ENCODE measurements at places on chromosomes 5 and 9.

DNA sequence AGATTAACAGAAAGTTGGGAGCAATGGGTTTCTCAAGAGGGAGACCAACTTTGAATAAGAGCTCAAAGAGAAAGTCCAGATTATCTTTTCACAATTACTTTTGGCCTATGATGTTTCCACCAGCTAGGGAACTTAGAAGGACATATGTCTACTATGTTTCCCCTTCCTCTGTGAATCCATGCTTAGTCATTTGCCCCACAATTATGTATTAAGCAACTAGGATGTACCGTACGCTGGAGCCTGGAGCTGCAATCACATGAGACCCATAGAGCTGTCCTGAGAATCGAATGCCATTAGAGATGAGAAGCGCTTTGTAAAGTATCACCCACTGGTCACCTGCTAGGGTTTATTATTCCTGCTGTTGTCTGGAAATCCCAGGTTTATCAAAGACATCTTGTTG is 78.8 kb downstream of the PDE6A start:
- DNase-seq: no peak

DNA sequence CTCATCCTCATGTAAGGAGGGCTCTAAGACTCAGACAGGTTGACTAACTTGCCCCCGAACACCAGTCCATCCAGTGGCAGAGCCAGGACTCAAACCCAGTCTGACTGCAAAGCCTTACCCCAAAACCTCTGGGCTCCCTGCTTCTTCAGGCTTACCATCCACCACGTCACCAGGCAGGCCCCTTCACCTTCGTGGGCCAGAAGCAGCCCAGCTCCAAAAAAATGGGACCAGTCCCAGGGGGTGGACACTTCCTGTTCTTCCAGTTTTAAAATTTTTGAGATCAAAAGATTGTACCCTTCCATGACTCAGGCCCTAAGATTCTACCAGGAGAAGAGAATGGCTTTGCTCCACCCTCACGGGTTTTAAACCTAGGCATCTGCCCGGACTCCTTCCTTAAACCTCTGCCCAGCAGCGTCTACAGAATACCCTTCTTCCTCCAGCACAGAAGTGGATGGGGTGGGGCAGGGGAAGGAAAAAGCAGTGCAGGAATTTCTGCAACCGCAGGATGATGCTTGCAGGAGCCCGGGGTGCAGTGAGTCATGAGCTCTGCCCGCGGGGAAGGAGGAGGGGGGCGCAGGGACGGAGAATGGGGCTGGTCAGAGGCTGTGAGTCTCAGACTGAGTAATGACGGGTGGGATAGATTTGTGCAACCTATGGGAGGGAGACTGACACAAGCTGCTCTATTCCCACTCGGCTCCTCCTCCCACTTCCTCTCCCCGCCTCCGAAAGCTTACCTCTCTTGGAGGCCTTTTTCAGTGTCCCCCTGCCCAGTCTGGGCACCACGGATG is 50.4 kb upstream of the STXBP1 start:
- no peak for DNase-seq

DNA sequence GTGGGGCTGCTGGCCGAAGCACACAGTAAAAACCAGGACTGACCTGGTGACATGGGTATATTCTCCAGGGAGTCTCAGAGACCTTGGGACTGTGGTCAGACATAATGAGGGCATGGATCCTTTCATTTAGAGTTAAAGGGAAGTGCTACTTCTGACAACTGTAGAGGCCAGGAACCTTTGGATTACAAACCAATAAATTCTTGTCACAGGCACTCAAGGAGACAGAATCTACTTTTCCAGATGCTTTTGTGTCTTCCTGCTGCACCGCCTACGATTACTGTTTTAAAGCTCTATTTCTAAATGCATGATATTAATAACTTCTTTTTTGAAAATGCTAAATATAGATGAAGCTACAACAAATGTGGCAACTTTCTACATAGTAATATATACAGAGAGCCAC is 106.5 kb upstream of the LPAR1 start:
- DNase-seq: no peak

GRCh38 chr9:79708541-79708940 is 136.8 kb downstream of the TLE4 start:
- no peak for DNase-seq

- no peak for DNase-seq
Observed at GRCh38 chr9:135120249-135120648, 32.8 kb downstream of the OLFM1 start.

- no peak for DNase-seq
Observed at GRCh38 chr5:111707630-111708164, 49.3 kb downstream of the NREP start.

DNA sequence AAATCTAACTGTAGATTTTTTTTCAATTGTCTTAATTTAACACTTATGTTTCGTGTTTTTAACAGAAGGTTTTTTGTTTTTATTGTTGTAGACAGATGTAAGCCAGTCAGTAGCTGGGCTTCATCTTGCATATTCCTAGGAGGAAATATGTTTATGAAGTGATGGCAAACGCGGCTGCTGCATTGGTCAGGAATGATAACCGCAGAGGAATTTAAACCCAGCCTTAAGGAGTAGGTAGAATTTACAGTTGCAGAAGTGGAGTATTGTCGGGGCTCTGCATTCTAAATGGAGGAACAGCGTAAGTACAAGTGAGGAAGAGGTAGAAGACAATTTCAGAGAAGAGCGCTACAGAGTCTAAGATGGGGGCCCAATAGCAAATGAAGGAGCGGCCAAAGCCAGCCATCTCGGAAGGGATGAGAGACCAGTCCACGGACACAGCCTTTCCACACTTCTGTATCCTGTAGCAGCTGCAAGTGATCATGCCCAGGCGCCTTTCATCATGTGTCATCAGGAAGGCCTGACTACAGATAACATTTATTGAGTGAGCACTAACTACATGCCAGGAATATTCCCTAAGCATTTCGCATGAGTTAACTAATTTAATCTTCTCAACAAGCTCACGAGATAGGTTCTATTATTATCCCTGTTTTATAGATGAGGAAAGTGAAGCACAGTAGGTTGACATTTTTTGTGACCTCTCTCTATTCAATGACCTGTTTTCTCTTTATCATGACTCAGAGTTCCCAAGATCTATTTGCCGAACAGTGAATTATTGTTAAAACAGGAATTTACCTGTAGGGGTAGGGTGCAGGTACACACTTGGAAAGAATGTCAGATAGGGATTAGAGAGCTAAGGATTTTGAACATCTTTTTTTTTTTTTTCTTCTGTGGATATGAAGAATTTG is 38.1 kb downstream of the CMYA5 start:
- no peak for DNase-seq

DNA sequence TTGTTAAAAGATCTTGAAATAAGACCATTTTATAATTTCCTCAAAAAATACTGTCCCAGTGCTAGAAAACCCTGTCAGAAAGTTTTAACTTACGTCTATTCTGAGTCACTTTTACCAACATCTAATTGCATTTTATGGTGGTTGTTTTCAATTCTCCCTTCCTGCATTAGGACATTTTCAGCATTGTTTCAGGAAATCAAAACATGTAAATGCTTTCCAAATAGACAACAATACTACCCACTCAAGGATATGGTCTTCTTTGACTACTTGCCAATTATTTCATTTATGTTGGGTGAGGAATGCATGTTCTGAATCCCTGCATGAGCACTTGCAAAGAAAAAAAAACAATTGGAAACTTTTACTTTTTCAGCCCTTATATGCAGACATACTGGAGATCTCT is 284.6 kb upstream of the PDE4D start:
- no peak for DNase-seq

- DNase-seq: no peak
Observed at GRCh38 chr5:16736158-16736995, 119.6 kb upstream of the RETREG1 start.

GRCh38 chr5:78809444-78809843 is 160.9 kb upstream of the LHFPL2 start:
- DNase-seq: no peak

DNA sequence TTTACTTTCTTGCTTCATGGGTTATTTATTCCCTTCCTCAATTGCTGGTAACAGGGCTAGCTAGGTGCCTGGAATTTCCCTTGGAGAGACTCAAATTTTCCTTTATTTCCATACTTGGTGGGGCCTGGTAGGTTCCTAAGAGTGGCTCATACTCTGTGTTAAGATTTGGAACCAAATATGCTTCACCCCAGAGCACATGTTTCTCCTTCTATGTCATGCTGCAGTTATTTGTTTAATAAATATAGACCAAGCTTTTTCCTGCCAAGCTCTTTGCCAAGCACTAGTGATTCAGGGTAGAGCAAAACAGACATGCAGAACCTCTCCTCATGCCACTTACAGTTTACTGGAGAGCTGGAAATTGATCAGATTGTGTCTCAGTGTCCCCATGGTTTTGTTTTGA is 290.3 kb upstream of the SGCD start:
- DNase-seq: no peak

DNA sequence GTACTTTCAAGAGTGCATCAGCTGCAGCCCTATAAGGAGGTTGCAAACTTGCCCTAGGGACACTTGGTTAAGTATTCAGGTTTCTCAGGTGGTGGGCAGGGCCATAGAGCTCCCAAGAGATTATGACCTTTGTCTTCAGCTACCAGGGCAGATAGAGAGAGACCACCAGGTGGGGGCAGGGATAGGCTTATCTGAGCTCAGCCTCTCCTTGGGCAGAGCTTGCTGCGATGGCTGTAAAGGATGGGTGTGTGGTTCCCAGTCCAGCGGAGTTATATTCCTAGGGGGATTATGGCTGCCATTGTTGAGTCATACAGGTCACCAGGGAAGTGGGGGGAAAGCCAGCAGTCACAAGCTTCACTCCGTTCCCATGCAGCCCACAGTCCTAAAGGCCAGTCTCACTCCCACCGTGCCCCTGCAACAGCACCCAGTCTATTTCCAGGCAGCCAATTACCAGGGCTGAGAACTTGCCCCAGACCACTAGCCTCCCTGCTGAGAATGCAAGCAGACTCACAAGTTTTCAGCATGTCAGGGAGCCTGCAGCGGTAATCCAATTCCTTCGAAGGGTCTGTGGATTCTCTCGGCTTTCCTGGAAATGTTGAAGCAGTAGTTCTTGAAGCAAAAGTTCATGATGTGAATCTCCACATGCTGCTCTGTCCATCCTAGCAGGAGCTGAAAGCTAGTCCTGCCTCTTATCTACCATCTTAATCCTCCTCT is 151.5 kb downstream of the SLC12A2 start:
- no peak for DNase-seq

DNA sequence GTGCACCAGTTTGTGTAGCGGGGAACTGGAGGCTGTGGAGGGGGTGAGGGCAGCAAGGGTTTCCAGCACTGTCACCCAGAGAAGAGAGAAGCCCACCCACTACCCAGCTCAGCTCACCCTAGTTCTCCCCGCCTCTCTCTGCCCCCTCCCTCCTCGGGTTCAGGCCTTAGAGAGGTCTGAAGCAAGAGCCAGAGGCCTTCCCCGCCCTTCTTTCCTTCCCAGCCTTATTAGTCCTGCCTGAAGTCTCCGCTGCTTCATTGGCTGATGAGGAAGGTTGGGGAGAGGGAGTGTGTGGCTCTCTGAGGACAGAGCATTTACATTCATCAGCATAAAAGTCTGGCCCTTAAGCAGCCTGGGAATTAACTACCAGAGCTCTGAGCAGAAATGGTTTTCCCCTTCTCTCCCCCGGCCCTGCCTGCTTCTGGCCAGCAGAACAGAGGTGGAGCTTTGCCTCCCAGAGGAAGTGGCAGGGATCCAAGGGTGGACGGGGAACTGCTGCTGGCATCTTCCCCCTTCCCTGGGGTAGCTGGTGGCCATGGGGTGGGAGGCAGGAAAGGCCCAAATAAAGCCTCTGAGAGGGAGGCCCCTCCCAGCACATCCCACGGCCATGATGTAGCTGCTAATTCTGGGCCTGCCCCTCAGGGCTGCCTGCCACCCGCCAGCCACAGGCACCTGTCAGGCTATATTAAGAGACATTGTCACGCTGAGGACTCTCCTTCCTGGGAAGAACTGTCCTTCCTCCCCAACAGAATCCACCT is 4.1 kb downstream of the DNAJB5 start:
- DNase-seq: no peak

DNA sequence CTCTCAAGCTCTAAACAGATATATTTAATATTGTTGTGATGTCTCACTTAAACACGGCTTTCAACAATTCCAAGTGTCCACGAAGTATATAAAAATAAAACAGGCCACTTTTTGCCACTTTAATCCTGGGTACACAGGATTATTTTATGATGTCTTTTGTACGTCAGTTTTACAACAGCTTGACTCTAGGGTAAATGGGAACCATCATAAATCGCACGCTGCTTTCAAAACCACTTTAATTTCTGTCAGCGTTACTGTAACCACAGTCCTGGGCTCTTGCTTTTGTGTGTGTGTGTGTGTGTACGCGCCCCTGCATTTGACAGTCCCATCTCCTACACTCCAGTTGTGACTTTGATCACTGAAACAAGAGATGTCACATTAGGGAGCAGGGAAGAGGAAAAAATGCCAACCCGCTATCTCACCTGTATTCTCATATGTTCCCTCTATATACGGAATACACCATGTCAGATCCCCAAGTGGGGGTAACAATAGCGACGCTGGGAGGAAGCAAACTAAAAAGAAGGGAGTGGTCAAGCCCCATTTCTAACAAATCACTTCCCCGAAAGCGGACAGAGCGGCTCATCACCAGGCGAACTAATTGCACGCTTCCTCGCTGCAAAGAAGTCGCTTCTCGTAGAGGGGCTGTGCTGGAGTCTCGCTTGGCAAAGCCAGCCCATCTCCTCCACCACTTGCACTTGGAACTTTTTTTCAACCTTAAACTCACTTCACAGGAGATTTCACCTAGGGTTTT is 1.2 kb downstream of the BNC2 start:
- no peak for DNase-seq

GRCh38 chr5:143117821-143118220 is 285.7 kb downstream of the NR3C1 start:
- no peak for DNase-seq

- no peak for DNase-seq
Observed at GRCh38 chr5:18465833-18466681, 831.8 kb downstream of the TAF11L14 start.

- DNase-seq: no peak
Observed at GRCh38 chr5:8270246-8270645, 401.3 kb downstream of the MTRR start.

GRCh38 chr5:83570916-83571315 is 99.4 kb downstream of the VCAN start:
- DNase-seq: no peak

Data from activated CD4-positive, alpha-beta T cell treated with anti-CD3 and anti-CD28 coated beads, Interleukin-2, amount 50 U/mL, for 24 hours (primary cell).